Fibroblast of the aortic adventitia (primary cell): ENCODE measurements at places on chromosomes 2 and 18.

DNA sequence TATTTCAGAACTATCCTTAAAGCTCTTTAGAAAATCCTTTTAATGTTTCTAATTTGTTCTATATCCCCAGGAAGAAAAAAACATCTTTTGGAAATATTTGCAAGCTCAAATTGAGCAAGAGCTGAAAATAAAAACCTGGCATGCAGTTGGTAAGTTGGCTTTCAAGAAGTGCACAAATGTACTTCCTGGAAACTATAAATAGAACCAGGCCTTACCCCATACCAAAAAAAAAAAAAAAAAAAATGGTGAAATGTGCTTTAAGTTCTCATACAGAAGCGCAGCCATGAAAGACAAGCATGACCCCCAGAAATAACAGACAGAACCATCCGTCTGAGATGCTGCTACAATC lies 178.5 kb downstream of the HDAC4 start:
- DNase-seq = peak; percentile 88

DNA sequence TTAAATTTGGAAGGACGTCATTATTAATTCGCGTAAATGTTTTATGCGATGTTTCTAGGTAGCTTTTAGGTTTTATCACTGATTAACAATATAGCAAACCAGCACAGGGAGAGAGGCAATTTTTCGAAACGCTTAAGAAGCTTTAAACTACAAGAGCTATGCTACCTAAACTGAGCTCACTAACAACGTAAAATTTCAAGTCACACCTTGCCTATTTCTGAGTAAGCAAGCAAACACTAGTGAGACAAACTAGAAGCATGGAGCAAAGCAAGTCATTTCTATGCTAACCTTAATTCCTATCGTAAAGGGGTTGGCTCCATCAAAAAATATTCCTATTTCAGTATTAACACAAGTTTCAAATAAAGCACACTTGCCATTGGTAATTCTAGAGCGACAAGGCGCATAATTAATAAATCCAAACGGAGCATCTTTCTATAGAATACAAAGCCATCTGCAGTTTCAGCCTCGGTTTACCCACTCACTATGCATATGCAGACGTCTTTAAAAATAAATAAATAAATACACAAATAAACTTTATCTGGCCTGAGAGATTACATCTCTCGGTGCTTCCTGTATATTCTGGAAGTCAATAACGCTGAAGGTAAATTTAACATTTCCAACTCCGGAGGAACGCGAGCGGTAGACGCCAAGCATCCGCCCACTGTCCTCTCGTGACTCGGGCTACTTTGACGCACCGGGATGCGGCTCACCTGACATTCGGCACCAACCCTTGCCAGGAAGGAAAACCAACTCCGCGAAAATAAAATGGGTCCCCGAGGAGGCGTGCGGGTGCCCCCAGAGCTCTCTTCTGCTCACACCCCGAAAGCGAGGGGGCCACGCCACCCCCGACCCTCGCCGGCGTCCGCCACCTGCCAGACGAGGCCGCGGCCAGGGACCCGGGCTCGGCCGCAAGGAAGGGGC lies 947 bp downstream of the ITSN2 start:
- peak; percentile 15 for DNase-seq

DNA sequence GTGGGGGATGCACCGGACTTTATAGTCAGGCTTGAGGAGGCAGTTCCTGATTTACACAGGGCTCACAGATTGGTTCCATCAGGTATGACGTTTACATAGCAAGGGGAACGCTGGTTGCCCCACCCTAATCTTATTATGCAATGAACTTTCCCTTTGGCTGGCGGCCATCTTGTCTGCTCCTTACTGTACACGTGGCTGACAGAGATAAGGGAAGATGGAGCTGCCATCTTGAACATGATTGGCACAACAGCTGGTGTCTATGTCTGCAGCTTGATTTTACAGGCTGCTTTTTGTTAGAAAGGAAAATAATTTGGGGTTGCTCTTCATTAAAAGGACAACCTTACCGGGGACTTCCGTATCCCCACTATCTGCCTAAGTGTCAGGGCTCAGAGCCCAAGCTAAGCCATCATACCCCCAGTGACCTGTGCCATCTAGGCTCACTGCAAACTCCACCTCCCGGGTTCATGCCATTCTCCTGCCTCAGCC lies 33.5 kb upstream of the ATG16L1 start:
- peak; percentile 39 for DNase-seq

DNA sequence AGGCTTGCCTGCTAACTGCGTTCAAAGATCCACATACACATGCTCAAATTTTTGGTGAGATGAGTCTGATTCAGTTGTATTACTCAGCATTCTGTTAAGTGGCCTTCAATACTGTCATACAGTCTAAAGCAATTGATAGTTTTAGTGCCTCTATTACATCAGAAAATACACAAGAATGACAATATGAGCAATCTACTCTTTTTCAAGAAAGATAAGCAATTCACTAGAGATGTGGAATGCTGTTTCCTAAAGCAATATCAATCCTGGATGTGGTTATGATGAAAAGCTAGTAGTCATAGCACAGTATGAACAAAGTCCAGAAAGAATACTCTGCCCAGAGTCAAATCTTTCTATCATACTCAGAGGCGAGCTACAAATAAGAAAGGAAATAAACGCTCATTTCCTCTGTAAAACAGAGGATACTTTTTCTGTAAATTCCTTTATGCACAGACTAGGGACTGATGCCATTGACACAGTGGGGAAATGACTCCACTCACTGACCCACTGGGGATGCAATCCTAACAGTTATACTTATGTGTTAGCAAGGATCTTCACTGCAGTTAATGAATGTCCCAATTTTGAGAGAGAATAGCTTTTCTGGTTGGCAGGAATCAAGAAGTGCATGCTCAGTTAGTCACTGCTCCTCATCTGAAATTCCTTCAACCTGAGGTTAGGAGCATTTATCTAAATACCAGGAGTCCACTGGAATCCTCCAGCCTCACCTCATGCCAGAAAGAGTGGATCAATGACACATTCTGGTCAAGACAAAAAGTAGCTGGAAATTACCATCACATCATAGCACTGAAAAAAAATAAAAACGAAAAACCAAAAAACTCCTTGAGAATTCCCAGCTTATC lies 83.3 kb downstream of the PDE11A start:
- peak; percentile 16 for DNase-seq

DNA sequence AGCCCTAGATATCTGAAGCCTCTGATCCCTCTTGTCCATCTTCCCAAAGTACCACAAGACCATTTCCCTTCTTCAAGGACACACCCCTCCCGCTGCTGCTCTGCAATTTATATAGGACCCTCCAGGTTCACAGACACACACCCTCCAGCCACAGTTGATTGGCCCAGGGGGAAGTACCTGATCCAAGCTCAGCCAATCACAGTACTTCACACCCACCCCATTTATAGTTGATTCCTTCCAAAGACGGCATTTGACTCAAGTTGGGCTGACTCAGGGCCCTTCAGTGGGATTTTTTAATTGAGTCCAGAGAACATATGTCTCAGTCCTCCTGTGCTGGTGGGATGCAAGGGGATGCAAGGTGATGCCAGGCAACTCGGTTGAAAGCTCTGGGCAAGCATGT lies 59.2 kb downstream of the GYPC start:
- DNase-seq = no peak

GRCh38 chr2:137173463-137173862 lies 408.1 kb downstream of the THSD7B start:
- peak; percentile 78 for DNase-seq

DNA sequence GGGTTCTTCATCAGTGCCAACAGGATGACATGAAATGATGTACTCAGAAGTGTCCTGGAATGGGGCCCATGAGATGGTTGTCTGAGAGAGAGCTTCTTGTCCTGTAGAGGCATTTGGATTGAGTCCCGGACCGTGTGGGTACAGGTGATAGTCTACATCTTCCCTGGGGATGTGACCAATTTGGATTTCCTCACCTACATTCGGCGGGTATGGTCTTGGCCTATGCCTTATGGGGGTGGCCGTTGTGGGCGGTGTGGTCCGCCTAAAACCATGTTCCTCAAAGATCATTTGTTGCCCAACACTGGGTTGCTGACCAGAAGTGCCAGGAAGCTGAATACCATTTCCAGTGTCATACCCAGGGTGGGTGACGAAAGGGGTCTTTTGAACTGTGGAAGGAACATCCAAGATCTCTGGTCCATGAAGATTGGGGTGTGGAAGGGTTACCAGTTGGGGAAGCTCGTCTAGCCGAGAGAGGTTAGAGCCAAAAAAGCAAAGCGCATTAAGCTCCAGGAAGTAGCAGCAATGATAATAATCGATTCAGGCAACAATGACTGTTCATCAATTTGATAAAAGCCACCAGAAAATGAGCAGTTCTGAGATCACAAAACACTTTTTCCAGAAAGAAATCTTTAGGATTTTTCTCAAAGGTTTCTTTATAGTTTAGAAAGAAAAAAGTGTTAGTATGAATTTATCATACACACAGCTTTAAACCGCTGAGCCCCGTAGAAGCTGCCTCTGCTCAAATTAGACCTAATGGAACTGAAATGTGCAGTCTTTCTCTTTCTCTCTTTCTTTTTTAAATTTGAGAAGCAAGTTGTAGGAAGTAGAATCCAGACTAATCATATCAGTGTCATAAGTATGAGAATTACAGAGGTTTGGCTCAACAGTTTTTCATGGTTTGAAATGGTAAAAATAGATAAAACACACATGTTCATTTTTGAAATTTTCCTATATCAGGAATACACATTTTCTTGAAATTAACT lies 60.3 kb downstream of the ATIC start:
- DNase-seq = no peak

DNA sequence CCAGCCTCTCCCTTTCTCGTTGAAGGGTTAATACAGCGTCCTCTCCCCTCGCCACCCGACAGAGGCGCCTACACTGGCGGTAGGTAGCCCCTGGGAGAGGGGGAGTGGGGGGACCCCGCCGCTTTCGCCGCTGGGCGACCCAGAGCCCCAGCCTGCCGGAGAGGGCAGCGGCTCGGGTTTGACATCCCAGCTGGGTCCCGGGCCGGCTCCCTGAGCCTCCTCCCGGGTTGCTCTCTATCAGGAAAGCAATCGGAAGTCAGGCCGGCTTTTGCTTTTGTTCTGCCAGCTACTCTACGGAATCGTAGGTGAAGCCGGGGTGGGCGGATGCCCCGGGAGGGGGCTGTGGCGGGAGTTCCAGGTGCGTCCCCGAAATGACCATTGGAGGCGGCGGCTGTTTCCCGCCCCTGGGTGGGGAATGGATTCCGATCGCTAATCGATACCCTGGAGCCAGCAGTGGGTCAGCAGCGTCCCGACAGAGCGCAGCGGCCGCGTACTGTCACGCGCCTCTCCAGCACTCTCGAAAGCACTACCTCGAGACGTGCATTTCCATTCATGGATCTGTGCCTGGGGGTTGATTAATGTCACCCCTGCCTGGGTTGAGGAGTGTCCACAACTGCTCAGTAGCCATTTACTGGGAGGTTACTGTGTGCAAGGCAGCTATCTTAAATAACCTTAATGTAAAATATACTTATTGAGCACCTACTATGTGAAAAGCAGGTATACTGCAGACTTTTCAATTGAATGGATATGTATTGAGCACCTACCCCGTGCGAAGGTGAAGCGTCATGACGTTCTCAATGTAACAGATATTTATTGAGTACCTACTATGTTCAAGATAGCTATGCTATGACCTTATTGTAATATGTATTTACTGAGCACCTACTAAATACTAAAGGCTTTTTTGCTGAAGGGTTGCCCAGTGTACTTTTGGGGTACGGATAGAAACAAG lies 1.1 kb downstream of the MAPK4 start:
- DNase-seq = no peak

GRCh38 chr18:38456253-38456652 lies 890.7 kb upstream of the CELF4 start:
- DNase-seq = no peak

- DNase-seq = no peak
These were observed 12.0 kb upstream of the ACSL3 start for GRCh38 chr2:222848862-222849261.

- DNase-seq = no peak
These were observed 225.4 kb upstream of the ID2 start for GRCh38 chr2:8456151-8457091.

DNA sequence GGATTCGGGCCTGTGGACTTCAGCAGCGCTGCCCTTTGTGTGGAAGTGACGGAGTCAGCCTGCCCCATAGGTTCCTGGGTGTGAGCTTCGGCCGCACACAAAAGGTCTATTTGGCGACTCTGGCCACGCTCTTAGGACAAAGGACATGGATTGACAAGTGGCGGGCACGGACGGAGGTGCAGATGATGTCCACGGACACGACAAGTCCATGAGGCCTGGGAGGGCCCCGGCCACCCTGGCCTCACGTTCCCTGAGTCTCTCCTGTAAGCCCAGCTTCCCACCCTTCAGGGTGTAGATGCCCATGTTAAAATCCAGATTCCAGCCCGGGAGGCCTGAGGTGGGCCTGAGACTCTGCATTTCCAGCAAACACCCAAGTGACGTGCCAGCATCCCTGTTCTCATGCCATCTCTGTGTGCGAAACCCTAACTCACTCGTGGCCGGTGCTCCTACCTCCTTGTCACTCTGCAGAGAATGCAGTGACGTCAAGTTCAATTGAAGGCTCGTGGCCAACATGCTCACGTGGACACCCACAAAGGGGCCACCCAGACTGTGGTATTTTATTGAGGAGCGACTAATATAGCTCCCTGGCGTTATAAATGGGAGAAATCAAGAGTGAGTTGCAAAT lies 111.7 kb downstream of the RTP5 start:
- DNase-seq = no peak

DNA sequence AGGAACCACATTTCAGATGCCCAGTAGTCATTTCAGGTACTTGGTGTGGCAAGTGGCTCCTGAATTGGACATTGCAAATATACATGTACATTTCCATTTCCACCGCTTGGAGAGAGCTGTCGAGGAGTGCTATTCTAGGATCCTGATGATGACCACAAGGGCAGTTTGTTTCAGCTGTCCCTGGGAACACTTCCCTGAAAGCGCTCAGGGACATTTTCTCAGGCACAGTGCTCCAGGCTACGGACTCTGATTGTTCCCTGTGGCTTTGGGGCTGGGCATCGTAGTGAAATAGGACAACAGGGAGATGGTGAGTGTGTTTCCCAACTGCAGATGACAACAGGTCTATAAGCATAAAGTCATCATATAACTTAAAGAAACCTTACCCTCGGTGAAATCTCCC lies 3.1 kb downstream of the DBI start:
- DNase-seq = no peak

DNA sequence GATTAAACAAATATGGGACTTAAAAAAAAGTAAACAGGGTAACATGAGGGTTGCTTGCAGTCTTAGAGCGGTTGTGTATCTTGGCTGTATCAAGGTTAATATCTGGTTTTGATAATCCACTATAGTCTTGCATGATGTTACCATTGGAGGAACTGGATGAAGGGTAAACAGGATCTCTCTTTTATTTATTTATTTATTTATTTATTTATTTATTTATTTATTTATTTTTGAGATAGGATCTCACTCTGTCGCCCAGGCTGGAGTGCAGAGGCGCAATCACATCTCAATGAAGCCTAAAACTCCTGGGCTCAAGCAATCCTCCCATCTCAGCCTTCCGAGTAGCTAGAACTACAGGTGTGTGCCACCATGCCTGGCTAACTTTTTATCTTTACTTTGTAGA lies 42.9 kb upstream of the FAM124B start:
- no peak for DNase-seq

- no peak for DNase-seq
These were observed 453 bp downstream of the CABLES1 start for GRCh38 chr18:23135550-23136325.

GRCh38 chr2:197386242-197386641 lies 48.6 kb downstream of the SF3B1 start:
- DNase-seq = no peak
